ENCODE measurements at places on chromosomes 16 and 17.
A peak's percentile ranks its signal among the peaks of the same experiment; 100 is the strongest.

DNA sequence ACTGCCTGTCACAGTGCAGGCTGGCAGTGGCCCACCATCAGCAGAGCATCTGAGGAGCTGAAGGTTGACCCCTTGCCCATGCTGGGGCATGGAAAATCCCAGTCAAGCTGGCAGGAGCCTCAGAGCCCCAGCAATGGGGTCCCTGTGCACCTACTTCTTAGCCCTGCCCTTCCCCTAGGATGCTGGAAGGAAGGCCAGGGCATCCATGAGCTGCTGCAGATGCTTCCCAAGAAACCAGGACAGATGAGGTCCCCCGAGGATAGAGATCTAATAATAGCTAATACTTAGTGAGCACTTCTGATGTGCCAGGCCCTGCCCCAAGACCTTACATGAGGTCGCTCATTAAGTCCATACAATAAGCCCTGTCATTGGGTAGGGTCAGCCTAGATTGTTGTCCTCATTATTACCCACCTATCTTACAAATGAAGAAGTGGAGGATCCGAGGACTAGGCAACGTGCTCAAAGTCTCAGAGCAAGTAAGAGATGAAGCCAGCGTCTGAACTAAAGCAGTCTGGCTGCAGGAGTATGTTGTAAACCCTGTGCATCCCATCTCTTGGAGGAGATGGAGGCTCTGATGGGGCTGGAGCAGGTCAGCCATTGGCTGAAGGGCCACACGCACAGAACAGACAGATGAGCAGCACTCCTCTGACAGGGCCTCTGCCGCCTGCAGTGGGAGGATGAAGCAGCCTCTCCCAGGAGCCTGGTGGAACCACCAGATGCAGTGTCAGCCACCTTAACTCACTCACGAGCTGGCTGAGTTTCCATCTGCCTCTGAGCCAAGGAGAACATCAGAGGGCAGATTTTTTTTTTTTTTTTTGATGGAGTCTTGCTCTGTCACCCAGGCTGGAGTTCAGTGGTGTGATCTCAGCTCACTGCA, 175.4 kb downstream of the WSCD1 start:
- no peak for DNase-seq

DNA sequence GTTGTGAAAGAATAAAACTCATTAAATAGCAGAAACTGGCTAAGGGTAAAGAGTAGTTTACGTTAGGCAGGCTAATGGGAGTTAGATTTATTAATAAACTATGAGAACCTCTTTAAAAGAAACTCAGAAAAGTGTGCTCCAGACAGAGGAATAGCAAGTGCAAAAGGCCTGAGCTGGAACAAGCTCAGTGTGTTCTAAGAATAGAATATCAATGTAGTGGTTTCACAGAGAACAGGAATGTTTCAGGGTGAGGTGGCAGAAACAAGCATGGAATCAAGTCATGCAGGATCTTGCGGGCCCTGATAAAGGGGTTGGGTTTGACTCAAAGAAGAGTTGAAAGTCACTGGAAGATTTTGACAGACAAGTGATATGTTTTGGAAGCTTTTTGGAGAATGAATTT, 164.0 kb upstream of the HS3ST3A1 start:
- no peak for DNase-seq

- DNase-seq, result no peak
Observed at GRCh38 chr17:69743091-69743490, 328.6 kb downstream of the MAP2K6 start.

DNA sequence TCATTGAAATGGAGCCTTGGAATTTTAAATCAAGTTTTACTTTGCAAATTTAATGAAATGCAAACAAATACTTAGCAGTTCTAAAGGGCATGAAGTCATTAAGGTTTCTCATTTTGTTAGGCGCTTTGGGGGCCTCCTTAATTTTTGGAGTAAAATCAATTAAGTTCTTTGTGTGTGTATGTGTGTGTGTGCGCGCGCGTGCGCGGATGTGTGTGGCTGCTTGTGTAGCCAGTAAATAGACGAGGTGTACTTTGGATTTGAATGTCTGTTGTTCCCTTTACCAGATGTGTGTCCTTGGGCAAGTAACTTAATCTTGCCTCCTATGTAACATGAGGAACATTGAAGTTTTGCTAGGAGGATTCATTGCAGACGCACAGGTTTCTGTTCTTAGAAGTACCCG, 1051.4 kb upstream of the EEF2KMT start:
- DNase-seq, result no peak

- DNase-seq, result no peak
Observed at GRCh38 chr16:48323783-48324775, 61.1 kb downstream of the SIAH1 start.

- peak; percentile 30 for DNase-seq
Observed at GRCh38 chr17:50908860-50909764, 43.0 kb upstream of the TOB1 start.

DNA sequence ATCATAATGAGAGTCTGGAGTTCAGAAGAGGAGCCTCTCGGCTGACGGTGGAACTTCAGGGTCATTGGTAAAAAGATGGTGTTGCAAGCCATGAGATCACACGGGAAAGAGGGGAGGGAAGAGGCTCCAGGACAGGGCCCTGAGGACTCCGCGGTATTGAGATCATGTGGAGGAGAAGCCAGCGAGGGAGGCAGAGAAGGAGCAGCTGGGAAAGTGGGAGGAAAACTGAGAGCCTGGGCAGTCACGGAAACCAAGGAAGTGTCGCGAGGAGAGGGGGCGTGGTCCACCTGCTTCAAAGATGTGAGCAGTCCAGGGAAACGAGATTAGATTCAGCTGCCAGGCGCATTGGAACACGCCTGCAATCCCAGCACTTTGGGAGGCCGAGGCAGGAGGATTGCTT, 27.7 kb upstream of the SBK1 start:
- no peak for DNase-seq

- no peak for DNase-seq
Observed at GRCh38 chr16:81040131-81040530, 4.5 kb downstream of the ATMIN start.

DNA sequence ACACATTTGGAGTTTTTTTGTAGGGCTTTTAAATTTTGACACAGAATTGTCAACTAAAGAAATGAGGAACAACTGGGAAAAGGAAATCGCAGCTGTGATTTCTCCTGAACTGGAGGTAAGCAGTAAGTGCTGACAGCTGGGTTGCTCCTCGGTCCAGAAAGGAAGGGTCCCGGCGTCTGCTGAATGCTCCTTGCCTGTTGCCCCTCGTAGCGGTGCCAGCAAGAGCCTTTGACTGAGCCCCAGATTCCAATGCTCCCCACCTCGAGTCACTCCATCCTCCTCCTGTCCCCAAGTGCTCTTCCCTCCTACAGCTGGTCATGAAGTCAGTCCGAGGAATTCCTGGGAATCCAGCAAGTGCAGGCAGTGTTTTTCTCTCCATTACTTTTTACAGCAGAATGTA, 32.0 kb upstream of the ENDOV start:
- DNase-seq, result no peak

GRCh38 chr17:82984751-82985427, 94.5 kb upstream of the METRNL start:
- no peak for DNase-seq

GRCh38 chr16:69490707-69491324, 66.4 kb downstream of the CYB5B start:
- DNase-seq, result no peak

- no peak for DNase-seq
Observed at GRCh38 chr17:34254146-34254545, 939 bp upstream of the CCL2 start.

DNA sequence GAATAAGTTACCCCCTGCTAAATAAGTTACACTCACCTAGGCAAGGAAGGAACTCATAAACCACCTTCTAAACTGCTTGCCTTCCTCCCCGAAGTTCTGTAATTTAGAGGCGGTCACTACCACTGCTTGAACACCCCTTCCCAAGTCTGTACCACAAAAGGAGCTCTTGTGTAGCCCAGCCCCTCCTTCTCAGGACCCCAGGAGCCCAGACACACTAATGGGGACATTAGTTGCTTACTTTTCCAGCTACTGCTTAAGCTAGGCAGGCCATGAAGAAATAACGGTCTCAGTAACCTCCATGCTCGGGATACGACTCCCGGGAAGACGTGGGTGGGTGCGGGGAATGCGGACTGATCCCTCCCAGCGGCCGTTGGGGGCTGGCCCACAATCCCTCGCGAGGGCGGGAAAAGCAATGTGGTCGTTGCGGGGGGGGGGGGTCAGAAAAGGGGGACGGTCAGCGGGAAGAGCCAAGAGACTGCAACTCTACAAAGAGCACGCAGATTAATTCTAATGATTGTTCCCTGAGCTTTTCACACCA, at the start of gene TEX14:
Gene TEX14, minus strand, starts transcription at position 345 of the 538 bp plus-strand sequence. CDS start 40,044 bp downstream, outside the sequence.
- no peak for DNase-seq

DNA sequence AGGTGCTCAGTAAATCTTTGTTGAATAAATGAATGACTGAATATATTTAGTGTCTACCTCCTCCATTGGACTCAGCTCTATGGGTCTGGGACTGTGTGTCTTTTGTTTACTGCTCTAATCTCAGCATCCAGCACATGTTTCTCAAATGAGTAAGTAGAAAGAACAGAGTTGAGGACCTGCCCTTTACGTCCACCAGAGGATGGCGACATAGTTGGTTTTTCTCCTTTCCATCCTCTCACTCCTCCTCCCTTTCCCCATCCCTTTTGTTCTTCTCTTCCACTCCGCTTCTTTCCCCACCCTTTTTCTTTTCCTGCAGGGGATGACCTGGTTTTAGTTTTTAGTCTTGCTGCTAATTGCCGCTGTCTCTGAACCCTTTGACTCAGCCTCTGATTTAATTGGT, 12.1 kb upstream of the CHP2 start:
- DNase-seq, result no peak

DNA sequence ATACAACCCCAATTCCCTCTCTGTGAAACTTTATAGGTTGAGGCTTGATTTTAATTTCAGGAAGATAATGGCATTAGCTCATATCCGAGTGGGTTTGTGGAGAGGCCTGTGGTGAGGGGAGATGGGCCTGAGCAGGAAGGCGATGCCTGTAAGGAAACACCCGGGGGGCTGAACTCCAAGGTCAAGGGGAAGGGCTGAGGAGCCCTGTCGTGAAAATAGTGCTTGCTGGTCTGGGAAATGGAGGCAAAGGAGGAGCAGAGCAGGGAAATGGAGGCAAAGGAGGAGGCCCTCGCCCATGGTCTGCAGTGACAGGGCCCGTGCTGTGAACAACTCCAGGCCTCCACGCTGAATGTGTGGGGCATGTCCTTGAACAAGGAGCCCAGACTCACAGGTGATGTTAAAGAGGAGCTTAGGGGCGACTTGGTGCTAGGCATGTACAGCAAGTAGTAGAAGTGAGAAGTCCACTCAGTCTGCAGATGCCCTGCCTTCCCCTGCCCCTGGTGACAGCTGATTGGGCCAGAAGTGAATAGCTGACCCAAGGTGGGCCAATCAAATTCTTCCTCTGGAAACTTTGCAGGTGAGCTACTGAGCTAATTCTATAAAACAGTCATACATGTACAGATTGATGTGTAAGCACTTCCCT, 38.1 kb downstream of the MRPS23 start:
- DNase-seq, result no peak

GRCh38 chr16:87582216-87582965, 19.9 kb upstream of the JPH3 start:
- DNase-seq, result no peak

GRCh38 chr17:48002916-48003416, 32.1 kb downstream of the CDK5RAP3 start:
- DNase-seq, result no peak

Measured in NAMALWA (cell line).